ENCODE measurements at places on chromosomes 11 and 22.

GRCh38 chr11:116473790-116474346, 298.9 kb downstream of the BUD13 start:
- DNase-seq: no peak

GRCh38 chr11:63889344-63889743, 27.6 kb downstream of the RCOR2 start:
- DNase-seq: no peak

GRCh38 chr11:60854140-60854846, 1.5 kb downstream of the PTGDR2 start:
- no peak for DNase-seq

- no peak for DNase-seq
Observed at GRCh38 chr11:117861151-117862018, 15.1 kb downstream of the FXYD6 start.

GRCh38 chr11:95242091-95242844, 11.3 kb upstream of the SESN3 start:
- no peak for DNase-seq

GRCh38 chr11:44950031-44950624, 555 bp downstream of the TP53I11 start:
- DNase-seq: no peak

Measured in D721Med (cell line).